ENCODE measurements at places on chromosomes 16 and 17.

DNA sequence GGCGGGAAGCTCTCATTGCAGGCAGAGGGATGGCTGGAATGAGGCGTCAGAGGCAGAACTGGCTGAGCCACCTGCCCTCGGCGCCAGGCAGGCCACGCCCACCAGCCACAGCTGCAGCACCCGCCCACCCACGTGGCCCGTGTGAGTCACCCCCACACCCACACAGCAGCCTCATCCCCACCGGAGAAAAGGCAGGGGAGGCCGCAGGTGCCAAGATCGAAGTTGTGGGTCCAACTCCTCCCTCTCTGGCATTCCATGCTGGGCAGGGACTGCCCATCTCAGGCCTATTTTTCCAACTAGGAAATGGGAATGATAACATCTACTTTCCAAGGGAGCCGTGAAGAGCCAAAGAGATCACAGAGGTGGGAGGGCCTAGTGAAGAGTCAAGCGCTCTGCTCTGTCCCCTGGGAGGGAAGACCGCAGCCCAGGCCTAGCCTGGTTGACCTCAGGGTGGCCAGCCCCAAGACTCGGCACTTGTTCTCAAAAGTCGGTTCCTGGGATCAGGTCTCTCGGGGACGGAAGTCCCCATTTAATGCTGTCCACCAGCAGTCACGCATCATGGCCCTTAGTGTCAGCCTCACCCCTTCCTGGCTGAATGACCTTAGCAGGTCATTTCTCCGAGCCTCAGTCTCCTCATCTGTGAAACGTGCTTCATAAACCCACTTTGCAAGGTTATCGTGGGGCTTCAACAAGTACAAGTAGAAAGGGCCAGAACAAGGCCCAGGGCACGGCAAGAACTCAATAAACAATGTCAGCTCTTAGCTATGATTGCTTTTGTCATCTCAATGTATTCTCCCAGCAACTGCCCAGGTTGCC, at the start of gene TRPV3:
Gene TRPV3 (minus strand): TSS at position 45 of the 816 bp plus-strand sequence. CDS start 2,962 bp downstream, outside the sequence.
- DNase-seq: no peak

GRCh38 chr17:78583091-78583490, 5.9 kb upstream of the DNAH17 start:
- DNase-seq: no peak

DNA sequence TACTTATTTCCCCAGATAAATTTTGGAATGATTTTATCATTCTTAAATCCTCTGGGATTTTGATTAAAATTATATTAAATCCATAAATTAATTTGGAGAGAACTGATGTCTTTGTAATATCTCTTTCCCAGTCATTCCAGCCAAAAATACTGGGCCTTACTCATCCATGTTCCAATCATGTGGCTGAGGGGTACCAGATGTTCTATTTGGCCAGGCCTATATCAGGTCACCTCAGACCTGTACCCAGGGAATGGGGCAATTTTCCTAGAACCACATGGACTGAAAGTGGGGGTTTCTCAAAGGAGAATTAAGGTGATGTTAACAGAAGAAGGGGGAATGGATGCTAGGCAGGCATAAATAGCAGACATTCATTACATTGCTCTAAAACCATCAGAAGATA, 7.5 kb downstream of the SNTB2 start:
- DNase-seq: no peak

DNA sequence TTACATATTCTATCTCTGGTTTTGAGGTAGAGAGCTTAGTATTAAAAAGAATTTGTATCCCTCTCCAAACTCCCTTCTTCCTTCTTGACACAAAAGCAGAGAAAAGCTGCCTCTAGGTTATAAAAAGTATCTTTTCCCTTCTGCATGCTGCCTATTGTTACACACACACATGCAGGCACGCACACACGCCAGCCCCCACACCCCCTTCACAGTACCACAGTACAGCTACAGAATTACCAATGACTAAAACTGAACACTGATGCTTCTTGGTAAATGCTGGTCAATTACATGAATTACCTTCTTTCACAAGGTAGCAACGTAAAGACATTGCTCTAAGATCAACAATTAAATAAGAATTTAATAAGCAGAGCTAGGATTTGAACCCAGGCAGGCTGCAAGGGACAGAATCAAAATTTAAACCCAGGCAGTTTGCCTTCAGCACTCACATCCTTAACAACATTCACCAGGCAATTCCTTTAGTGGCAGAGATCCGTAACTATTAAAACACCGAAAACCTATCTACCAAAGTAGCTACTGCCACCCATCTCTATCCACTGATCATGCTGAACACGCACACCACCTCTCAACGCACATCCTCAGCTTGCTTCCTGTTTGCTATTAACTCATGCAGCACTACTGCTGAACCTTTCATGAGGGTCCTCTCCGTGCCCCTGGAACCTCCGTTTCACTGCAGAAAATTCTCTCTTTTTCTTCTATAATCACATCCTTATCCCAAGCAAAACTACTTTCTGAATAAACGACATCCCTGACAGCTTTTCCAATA, 37.8 kb downstream of the YWHAE start:
- no peak for DNase-seq

DNA sequence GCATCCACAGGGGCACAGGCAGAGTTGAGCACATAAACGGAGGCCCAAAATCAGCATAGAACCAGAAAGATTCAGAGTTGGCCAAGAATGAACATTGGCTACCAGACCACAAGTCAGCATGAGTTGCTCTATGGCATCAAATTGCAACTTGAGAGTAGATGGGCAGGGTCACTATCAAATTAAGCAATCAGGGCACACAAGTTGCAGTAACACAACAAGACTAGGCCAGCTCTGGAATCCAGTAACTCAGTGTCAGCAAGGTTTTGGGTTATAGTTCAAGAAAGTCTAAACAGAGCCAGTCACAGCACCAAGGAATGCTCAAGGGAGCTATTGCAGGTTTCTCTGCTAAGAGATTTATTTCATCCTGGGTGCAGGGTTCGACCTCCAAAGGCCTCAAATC, 12.9 kb downstream of the G6PC1 start:
- DNase-seq: no peak
